ENCODE measurements at places on chromosomes 3 and 15.

GRCh38 chr3:88408935-88409334 lies 259.2 kb downstream of the C3orf38 start:
- no peak for DNase-seq

DNA sequence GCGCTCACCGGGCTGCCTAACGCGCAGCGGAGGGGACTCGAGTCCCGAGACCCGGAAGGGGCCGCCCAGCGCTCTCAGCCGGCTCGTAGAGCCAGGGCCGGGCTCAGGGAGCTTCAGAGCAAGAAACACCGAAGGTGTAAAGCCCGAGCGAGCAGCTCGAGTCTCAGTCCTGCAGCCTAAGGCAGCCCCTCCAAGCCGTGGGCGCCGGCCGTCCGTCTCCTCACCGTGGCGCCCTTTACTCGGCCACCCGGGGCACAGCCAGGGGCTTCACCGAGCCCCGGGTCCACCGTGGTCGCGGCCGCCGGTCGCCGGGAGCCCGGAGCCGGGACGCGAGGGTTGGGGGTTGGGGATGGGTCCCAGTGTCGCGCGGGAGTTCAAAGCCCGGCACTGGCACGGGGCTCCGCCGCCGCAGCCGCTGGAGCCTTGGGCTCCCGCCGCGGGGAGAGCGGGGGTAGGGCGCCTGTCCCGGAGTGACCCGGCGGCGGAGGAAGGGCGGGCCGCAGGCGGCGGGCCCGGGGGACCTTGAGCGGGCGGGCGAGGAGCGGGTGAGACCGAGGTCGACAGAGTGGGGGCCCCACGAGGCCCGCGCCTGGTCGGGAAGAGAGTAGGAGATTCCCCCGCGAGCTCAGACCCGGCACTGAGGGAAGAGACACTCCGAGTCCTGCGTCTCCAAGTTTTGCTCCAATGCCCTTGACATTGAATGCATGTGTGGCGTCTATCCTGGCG lies 26.9 kb upstream of the THRB start:
- no peak for DNase-seq

- no peak for DNase-seq
Observed at GRCh38 chr15:39054128-39054732, 489.6 kb upstream of the RASGRP1 start.

GRCh38 chr3:45417930-45418847 lies 29.8 kb downstream of the LARS2 start:
- DNase-seq = no peak

DNA sequence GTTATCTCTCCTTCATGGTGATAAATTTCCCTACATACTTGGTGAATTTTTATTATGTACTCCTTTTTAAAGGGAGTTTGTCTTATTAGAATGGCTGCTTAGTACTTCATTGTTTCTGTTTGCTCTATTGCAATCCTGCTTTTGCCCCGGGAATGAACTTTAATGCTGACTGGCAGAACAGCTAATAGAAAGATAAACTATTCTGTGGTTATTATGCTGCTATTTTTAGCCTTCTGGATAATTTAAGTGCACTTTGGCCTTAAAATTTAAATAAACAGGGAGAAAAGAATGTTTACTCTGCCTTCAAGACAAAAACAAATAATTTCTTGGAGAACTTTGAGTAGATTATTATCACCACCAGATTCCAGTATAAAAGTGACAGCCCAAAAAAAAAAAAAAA lies 413.8 kb upstream of the CCDC54 start:
- DNase-seq = peak; percentile 27

DNA sequence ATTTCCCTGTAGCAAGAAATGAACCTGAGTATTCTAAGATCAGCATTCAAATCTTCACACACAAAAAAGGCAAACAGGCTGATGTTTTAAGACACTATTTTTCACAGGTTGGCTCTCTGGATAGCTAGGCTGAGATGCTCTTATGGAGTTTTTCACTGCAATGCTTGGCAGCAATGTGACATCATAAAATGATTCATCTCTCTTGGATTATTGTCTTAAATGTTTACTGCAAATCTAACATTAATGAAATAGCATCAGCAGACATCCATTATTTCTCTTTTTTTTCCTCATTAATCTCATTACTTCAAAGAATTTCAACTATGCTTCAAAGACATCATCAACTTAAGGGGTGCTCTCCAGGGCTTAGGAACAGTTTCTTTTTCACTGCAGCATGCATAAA lies 23.6 kb upstream of the SSUH2 start:
- no peak for DNase-seq

GRCh38 chr3:133479895-133480669 lies 80.2 kb downstream of the BFSP2 start:
- DNase-seq = no peak

- DNase-seq = no peak
Observed at GRCh38 chr15:31215490-31216214, 111.0 kb upstream of the KLF13 start.

- DNase-seq = no peak
Observed at GRCh38 chr15:29285386-29285785, 15.8 kb upstream of the NSMCE3 start.

DNA sequence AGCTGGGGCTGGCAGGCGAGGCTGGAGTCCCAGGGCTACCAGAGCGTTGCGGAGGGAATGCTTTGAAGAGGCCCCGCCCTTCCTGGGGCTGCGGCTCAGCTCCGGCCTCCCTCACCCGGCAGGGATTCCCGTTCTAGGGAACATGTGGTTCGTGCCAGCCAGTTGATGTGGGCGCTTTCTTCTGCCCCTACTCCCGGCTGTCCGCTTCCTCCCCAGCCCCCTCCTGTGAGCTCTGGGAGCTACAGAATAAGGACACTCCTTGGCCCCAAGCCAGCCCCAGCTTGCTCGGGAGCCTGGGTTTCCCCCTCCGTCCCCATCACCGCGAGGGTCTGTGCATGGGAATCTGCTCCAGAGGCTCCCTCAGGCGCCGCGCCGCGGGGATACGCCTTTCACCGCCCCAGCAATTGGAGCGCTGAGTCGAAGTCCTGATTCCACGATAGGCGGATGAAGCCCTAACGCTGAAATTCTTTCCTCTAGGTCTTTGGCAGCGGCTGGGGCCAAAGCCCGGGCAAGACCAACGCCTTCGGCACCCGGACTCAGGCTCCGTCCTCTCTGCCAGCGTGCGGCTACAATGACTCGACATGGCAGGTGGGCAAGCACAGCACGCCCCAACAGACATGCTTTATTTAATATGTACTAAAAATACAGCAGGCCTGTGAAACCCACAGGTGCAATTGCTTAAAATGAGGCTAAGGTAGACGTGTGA lies 69.5 kb downstream of the KLF15 start:
- peak; percentile 68 for DNase-seq

GRCh38 chr3:25000971-25001591 lies 427.0 kb upstream of the RARB start:
- DNase-seq = no peak

- no peak for DNase-seq
Observed at GRCh38 chr3:14552717-14553116, 12.6 kb upstream of the GRIP2 start.

GRCh38 chr15:72516777-72517176 lies 42.6 kb downstream of the ARIH1 start:
- DNase-seq = no peak

DNA sequence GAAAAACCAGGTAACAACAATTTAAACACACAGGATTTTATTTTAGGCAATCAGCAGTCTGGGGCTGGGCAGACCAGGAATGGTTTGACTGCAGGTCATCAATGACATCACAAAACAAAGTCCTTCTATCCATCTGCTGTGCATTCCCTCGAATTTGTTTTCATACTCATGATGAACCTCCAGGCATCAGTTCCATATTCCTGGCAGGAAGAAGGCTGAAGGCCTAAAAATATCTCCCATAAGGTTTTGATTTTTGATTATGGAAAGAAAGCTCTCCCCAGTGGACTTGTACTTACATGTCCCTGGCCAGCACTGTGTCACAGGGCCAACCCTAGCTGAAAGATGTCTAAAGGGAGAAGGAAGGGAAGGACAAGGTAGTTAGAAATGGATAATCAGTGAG lies 107.4 kb downstream of the PEAK1 start:
- no peak for DNase-seq
